Stimulated activated CD8-positive, alpha-beta memory T cell treated with anti-CD3 and anti-CD28 coated beads, Interleukin-15, amount 100 ng/mL, for 48 hours (primary cell): ENCODE measurements at places on chromosomes 2 and 18.
A peak's percentile ranks its signal among the peaks of the same experiment; 100 is the strongest.

DNA sequence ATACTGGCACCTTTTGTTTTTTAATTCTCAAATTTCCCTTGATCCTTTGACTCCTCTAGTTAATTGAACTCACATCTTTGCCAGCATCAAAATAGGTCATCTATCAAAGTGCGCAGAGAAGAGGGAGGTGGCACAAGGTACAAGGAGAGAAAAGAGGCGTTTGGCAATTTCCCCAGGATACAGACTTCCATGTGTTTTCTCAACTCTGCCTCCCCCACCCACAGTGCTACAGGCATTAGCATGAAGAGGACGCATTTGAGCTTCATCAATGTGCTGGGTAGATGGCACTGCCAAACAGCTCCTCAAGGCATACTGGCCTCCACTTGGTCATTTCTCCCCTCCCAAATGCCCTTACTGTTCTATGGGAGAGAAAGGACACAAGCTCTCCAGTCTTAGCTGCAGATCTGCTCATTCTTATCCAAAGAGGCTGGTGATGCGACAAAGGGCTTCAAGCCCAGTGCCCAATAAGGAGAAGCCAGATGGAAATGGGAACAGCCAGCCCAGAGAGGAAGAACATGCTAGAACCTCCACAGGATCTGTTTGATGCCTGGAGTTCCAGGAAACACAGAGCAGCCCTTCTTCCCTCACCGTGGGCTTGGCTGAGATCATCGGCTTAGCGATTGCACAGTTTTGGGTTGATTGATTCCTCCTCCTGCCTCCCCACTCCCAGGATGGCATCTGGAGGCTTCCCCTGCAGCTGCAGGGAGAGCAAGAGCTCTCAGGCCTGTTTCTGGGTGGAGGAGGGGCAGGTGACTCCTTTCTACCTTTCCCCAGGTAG, 144.7 kb upstream of the SMAD2 start:
- no peak for DNase-seq

DNA sequence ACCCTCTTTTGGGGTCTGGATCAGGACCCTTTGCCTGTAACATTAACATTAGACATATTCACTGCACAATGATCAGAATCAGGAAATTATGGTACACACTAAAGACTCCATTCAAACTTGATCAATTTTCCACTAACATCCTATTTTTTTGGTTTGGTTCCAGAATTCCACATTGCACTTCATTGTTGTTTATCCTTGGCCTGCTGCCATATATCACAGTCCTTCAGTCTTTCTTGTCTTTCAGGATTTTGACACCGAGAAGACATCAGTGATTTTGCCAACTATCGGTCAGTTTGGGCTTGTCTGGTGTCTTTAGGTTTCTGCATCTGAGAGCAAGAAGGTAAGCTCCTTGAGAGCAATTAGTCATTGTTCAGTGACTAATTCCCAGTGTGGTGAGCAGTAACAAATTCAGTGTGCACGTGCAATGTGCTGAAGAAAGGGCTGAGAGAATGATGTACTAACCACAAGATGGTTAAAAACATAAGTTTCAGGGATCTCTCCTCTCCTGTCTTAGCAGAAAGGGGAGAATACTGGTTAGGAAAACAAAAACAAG, 23.5 kb downstream of the MARCHF4 start:
- no peak for DNase-seq

DNA sequence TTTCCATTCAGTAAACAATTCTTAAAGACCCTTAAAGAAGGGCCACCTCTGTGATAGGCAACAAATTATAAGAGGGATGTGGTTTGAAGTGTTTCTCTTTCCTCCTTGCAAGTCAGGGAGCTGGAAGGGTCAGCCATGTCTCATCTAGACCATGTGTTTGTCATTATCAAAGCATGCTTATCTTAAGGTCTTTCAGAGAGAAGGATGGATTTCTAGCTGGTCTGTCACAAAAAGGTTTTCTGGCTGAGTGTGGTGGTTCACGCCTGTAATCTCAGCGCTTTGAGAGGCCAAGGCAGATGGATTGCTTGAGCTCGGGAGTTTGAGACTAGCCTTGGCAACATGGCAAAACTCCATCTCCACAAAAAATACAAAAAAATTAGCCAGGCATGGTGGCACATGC, 59.2 kb upstream of the PEX13 start:
- DNase-seq: no peak

DNA sequence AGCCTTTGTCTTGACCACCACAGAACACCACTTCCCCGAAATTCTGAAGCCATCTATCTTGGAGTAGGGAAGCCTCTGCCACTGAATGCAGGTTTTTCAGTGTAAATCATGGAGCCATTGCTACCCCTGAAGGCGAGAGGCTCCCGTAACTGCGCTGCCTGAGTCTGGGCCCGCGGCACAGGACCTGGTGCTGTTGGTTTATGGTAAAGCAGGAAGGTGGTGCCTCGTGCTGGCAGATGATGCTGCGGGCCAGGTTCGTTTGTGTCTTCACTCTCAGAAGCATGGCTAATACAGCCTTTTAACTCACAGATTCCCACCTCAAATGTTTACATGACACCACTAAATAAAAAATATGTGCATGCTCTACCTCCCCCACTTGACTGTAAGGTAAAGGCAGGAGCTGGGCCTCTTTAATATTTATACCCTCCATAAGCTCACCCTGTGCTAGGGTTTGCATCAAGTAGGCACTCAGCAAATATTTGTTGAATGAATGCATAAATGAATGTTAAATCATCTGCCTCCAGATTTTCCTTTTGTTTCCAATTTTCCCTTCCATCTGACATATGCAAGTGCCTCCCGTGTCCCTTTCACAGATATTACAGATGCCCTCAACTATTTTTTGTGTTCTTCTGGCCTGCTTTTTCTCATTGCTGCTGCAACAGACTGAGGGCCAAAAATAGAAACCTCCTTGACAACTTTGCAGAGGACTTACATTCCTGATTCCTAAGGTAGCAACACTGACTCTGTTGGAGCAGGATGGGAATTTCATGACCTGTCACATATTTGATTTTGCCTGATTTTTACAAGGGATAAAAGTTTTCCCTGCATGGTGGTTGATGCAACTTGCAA, 83.5 kb upstream of the CPO start:
- DNase-seq: no peak

GRCh38 chr2:202643012-202643858, 8.5 kb downstream of the FAM117B start:
- no peak for DNase-seq

DNA sequence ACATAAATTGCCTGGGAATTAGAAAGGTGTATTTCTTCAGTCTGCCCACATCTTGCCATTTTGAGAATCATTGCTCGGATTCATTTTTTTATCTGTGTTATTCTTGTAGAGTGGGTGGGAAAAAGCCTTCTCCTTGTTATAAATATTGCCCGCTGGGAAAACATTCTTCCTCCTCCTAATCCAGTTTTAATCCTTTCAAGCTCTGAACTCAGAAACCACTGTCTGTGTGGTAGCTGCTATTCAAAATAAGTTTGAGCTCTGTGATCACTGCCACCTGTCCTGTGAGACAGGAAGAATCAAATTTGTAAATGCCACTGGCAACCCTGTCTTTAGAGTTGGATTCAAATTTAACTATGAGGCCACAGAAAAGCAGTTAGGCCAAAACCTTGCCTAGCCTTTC, 1875.2 kb upstream of the PIK3C3 start:
- DNase-seq: no peak

- DNase-seq: no peak
Measured at GRCh38 chr2:186733414-186733813, 39.6 kb downstream of the FAM171B start.

DNA sequence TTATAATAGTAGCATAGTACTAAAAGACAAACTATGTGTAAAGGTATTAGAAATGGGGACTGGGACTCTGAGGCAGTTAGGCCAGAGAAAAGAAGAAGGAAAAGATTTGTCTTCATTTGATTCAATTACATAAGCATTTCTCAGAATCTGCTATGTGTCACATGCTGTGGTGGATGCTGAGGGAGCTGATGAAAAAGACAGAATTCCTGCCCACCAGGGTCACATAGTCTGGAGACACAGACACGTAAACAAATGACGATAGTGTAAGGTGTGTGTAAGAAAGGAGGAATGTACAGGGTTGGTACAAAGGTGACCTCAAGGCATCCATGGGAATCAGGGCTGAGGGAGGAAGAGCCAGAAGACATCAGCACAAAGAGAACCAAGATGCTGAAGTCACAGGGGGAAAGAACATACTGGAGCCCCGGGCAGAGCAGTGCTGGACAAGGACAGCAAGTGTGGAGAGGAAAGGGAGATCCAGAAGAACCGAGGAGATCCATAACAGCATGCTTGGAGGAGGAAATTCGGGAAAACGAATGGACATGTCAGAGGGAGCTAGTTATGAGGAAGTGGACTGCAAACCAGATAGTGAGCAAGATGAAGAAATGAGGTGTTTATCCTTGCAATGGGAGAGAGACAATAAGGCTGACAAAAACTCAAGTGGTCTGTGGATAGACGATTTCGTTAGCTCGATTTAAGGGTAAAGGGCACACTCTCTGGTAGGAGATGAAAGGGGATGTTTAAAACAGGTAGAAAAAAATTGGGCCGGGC, 1.2 kb upstream of the MAPRE3 start:
- no peak for DNase-seq

- DNase-seq: no peak
Measured at GRCh38 chr2:232534940-232535651, 4.4 kb upstream of the CHRNG start.

GRCh38 chr18:52845036-52845435, 505.0 kb downstream of the DCC start:
- DNase-seq: no peak

- no peak for DNase-seq
Measured at GRCh38 chr2:237264480-237265219, 149.3 kb downstream of the COL6A3 start.

GRCh38 chr18:50161597-50162205, 33.2 kb downstream of the MYO5B start:
- no peak for DNase-seq

GRCh38 chr2:217711188-217711587, 291.6 kb downstream of the TNS1 start:
- DNase-seq: no peak

DNA sequence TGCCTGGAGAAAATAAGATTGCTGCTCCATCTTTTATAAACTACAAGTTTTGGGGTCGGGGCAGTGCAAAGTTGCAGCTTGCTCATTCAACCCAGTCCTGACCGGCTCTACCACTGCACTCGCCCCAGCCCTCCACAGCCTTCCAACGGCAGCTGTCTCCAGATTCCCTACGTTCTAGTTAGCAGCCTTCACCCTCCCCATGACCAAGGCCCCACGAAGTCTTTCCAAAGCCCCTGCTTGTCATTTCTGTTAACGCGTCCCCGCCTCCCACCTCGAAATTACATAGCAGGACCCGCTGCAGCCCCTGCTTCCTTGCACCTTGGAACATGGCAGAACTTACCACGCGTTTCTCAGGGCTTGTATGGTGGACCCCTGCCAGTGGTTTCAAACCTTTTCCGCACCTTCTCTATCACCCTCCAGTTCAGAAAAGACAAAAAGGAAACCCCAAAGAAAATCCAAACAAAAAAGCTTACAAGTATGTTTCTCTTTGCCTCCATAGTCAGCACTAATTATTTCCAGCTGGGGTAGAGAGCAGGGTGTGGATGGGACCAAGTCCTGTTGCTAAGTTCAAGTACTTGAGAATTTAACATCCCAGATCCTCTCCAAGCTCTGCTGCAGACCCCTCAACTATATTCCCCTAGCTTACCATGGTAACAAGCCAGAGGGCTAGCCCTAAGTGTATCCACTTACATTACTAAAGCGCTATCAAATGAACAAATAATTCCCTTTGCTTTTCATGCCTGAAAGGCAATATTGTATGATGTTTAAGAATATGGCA, 161.5 kb downstream of the TGIF1 start:
- DNase-seq: no peak

DNA sequence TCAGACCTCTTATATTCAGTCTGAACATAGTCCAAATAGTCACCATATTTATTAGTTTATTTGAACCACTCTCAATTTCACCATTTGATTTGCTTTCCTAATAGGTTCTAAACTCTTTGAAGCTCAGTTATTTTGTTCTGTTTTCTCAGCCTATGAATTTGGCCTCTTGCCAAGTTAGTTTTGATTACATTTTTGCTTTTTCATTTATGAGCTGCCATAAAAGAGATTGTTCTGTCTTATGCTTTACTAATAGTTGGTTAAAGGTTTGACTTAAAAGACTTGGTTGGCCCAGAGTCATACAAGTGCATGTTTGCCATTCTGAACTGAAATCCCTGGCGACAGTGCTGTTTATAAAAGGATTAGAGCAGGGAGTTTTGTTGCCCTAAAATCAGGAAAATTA, 85.9 kb upstream of the RANBP2 start:
- DNase-seq: no peak

GRCh38 chr18:2971741-2972552, 41.0 kb downstream of the LPIN2 start:
- peak; percentile 63 for DNase-seq

GRCh38 chr2:19349911-19350677, 8.3 kb downstream of the OSR1 start:
- no peak for DNase-seq

DNA sequence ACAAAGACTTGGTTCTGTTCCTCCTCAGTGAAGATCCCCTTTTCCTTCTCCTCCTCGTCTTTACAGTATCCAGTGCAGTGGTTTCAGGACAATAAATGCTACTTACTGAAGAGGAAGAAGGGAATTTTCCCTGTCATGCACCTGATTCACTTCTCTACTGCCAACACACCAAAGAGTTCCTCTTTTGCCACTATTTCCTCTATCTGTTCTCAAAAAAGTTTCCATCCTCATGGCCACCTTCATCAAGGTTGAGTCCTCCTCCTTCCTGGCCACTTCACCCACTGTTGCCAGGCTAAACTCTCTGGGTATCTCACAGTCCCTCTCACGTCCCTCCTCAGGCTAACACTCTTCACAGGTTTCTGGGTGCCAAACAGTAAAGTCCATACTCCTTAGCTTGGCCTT, 41.7 kb downstream of the PLEKHM3 start:
- DNase-seq: no peak

DNA sequence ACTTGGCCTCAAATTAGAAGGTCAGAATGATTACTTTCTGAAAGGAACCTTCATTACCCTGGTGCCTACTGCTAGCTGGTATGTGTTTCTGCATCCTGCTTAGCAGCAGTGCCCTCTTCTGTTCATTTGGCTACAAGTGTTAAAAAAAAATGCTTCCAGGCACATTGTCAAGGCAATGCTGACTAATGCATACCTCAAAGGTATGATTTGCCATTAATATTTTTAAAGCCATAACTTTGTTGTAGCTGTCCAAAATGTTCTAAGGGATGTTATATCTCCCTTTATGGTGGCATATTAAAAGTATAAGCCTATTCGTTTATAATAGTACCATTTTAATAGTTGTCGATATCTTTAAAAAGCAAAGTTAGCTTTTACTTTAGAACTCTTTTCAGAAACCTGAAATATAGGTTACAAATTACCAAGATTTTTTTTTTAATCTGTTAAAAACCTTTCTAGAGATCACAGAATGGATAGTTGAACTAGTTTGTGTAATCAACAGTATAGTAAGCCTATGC, 52.0 kb upstream of the FAM171B start:
- DNase-seq: no peak

DNA sequence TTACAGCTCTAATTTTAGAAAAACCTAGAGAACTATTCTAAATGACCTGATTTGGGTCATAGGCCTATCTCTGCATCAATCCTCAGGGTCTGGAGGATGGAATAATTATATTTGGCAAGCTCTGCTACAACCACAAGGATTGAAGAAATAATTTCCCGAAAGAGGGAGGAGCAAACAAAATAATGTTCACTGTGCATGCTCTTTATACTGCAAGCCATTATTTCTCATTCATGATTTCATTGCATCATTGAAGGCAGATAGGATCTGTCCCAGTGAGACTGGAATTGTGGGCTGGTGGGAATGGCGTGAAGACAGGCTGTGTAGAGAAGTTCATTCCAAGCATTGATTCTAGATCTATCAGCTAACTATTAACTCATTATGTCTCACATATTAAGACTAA, 12.7 kb upstream of the MAPRE2 start:
- DNase-seq: no peak
